CD4-positive, alpha-beta memory T cell (primary cell): ENCODE measurements at places on chromosomes 5 and 9.

- DNase-seq: no peak
Observed at GRCh38 chr5:178690208-178690607, 40.3 kb downstream of the ZNF354A start.

DNA sequence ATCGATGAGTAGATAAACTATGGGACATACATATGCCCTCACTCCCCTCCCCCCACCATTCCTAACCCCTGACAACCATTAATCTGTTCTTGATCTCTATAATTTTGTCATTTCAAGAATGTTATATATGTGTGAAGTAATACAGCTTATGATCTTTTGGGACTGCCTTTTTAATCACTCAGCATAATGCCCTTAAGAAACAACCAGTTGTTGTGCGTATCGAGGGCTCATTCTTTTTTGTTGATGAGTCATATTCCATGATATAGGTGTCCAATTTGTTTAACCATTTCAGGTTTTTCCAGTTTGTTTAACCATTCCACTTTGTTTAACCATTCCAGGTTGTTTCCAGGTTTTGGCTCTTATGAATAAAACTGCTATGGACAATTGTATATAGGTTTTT is 75.6 kb downstream of the ARHGEF28 start:
- no peak for DNase-seq

DNA sequence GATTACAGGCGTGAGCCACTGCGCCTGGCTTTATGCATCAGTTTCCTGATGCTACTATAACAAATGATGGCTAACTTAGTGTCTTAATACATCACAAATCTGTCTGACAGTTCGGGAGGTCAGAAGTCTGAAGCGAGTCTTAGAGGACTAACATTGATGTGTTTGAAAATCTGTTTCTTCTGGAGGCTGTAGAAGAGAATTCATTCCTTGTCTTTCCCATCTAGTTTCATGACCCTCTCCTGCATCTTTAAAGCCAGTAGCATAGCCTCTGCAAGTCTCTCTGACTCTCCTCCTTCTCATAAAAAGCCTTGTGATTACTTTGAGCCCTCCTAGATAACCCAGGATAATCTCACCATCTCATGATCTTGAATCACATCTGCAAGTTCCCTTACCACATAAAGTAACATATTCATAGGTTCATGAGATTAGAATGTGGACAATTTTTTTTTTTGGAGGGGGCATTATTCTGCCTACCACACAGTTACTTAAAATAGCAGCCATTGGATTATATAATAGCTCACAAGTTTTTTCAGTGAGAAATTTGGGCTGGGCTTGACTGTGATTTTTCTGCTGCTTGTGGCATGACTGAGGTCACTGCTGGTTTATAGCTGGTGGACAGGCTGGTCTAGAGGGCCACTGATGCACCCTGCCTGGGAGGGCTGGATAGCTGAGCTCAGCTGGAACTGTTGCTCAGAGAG is 134.8 kb downstream of the FBXL7 start:
- no peak for DNase-seq

DNA sequence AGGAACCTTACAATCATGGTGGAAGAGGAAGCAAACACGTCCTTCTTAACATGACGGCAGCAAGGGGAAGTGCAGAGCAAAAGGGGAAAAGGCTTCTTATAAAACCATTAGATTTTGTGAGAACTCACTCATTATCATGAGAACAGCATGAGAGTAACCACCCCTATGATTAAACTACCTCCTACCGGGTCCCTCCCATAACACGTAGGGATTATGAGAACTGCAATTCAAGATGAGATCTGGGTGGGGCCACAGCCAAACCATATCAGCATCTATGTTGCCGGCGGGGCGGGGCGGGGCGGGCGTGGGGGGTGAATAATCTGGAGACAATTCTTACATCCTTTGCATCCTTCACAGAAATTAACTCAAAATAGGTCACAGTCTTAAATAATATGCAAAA is 58.8 kb upstream of the GFPT2 start:
- DNase-seq: no peak

DNA sequence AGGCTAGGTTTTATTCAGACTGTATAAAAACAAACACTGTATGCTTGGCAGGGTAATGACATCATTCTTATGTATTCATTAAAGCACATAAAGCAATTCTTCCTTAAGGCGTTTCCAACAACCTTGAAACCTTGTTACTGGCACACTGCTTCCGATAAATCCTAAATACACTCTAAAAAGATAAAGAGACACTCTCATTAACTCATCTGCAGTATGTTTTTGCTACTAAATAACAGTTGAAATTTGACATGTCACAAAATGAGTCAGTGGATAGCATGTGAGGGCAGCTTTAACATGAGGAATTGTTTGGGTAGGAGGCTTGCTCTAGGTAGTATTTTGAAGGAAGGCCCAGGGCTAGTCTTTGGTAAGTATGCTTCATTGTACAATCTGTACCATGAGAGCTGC is 13.7 kb downstream of the YIPF5 start:
- DNase-seq: no peak

GRCh38 chr9:104635456-104635855 is 17.5 kb upstream of the OR13C9 start:
- no peak for DNase-seq
